Cardiac muscle cell (in vitro differentiated cells and primary cell): ENCODE measurements at places on chromosomes 13 and 19. TPM values are rescaled to one million over a fixed set of nuclear protein-coding genes. Genes with fewer than 3 reads are reported as not detected.

FAM124A gene
- total RNA-seq, result 0.18 and 0.25 TPM in 2 replicates

BRCA2 gene
- 1.8 and 5.2 TPM in 2 replicates for total RNA-seq

LIM2 gene
- total RNA-seq, result not detected in 2 replicates

PSG7 gene
- total RNA-seq, result not detected in 2 replicates

ZNF606 gene
- 50.5 and 87.4 TPM in 2 replicates for total RNA-seq

MCEMP1 gene
- not detected in 2 replicates for total RNA-seq

SPTBN4 gene
- total RNA-seq, result 2.3 and 5.5 TPM in 2 replicates

KRTDAP gene
- 0.60 TPM in 1 of 2 replicates, not detected in the other for total RNA-seq

LYPD5 gene
- 0.11 TPM in 1 of 2 replicates, not detected in the other for total RNA-seq

METTL21C gene
- total RNA-seq, result not detected in 2 replicates

ZNF723 gene
- not detected in 2 replicates for total RNA-seq

PCDH8 gene
- 0.42 and 0.74 TPM in 2 replicates for total RNA-seq

SLC1A6 gene
- 0.63 and 1.4 TPM in 2 replicates for total RNA-seq

ERICH6B gene
- not detected in 2 replicates for total RNA-seq

ZNF541 gene
- total RNA-seq, result 0.49 TPM in 1 of 2 replicates, not detected in the other

KBTBD6 gene
- total RNA-seq, result 8.6 and 13.8 TPM in 2 replicates

BRSK1 gene
- 34.4 and 34.7 TPM in 2 replicates for total RNA-seq

TUBA3C gene
- not detected in 2 replicates for total RNA-seq

BBC3 gene
- total RNA-seq, result 19.1 and 21.5 TPM in 2 replicates

CATSPERD gene
- 0.11 TPM in 1 of 2 replicates, not detected in the other for total RNA-seq

ZNF320 gene
- total RNA-seq, result 55.0 and 56.3 TPM in 2 replicates

CLEC4M gene
- total RNA-seq, result 0.54 TPM in 1 of 2 replicates, not detected in the other
